ENCODE measurements at places on chromosomes 12 and 14. TPM values are rescaled to one million over a fixed set of nuclear protein-coding genes. Genes with fewer than 3 reads are reported as not detected.

DNA sequence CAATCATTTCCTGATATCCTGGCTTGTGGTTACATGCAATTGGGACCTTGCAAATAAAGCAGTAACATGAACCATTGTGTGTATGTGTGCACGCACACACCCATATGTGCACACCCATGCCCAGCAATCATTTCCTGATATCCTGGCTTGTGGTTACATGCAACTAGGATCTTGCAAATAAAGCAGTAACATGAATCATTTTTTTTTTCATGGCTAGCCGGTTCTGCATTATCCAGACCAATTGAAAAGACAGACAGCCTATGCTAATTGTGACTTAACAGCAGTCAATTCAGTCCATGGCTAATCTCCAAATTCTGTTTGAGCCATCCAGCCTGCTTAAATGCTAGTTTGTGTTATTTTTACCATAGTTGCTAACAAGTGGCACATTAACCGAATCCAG is 134.3 kb downstream of the TTC7B start:
- no peaks in the 10 kb centered on the region for H3K36me3 ChIP-seq
- H3K4me1 ChIP-seq, result peaks cover 7% of the 10 kb centered on the region
- no peak for DNase-seq
- H3K27ac ChIP-seq, result no peak overlapping the region
- H3K27me3 ChIP-seq, result no peaks in the 10 kb centered on the region

- H3K4me3 ChIP-seq, result no peak overlapping the region
- no peak for DNase-seq
- no peaks in the 10 kb centered on the region for H3K27me3 ChIP-seq
- no peak overlapping the region for H3K27ac ChIP-seq
- no peaks in the 10 kb centered on the region for H3K36me3 ChIP-seq
Measured at GRCh38 chr12:24482044-24482443, 466.9 kb downstream of the BCAT1 start.

GRCh38 chr14:72607386-72608130 is 286.3 kb downstream of the DPF3 start:
- H3K27me3 ChIP-seq, result no peaks in the 10 kb centered on the region
- no peak overlapping the region for H3K4me3 ChIP-seq
- no peaks in the 10 kb centered on the region for H3K36me3 ChIP-seq
- no peak overlapping the region for H3K27ac ChIP-seq
- H3K4me1 ChIP-seq, result no peaks in the 10 kb centered on the region

DNA sequence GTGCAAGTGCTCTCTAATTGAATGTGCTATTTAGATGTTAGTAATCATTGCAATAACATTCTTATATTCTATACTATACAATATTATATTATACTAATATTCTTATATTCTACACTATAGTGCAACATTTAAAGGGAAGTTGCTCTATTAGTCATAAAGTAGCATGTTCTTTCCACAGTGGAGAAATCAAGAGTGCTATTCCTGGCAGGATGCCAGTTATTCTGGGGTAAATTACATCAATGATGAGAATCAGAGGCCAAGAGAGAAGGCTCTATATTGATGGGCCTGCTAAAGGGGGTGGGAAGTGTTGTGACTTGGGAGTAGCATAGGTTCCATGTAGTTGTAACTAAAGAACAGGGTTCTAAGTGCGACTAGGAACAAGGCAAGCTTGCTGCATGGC is 121.5 kb downstream of the SLC15A5 start:
- no peak for DNase-seq
- no peaks in the 10 kb centered on the region for H3K36me3 ChIP-seq
- H3K4me3 ChIP-seq, result no peak overlapping the region
- H3K27me3 ChIP-seq, result no peaks in the 10 kb centered on the region
- H3K4me1 ChIP-seq, result no peaks in the 10 kb centered on the region

DNA sequence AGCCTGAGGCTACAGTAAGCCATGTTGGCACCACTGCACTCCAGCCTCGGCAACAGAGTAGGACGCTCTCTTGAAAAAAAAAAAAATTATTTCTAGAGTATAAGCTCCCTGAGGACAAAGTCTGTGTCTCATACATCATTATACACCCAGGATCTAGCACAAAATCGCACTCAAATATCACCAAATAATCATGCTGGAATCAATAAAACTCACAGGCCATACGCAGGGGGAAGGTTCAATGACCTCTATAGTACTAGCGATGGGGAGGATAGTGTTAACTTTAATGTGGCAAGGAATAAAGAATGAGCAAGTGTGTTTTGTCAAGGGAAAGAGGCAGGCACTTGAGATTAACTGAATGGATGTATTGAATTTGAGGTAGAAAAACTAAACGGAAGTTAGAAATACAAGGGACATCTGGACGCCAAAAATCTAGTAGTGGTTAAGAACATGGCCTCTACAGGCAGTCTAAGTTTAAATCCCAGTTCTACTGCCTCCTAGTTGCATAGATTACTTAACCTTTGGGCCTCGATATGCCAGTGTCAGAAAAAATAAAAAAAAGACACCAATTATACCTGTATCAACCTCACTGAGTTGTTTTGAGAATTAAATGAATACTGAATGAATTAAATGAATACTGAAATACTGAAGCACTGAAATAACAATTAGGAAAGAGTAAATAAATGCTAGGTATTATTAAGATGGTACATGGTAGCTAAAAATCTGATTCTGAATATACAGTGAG is 4.4 kb upstream of the AP4S1 start:
- no peak overlapping the region for H3K4me3 ChIP-seq
- no peak overlapping the region for H3K27ac ChIP-seq
- peaks cover 23% of the 10 kb centered on the region for H3K4me1 ChIP-seq
- DNase-seq, result no peak

GRCh38 chr14:74492776-74493342 is at the start of gene NPC2:
Gene NPC2 (minus strand): TSS chr14:74493305. CDS start chr14:74493274, 31 bp downstream.
- no peaks in the 10 kb centered on the region for H3K36me3 ChIP-seq
- no peak for DNase-seq
- peak within 1 kb of the TSS; percentile 74 for H3K4me3 ChIP-seq
- no peaks in the 10 kb centered on the region for H3K27me3 ChIP-seq
- H3K4me1 ChIP-seq, result peaks cover 62% of the 10 kb centered on the region
- peak within 1 kb of the TSS; percentile 99 for H3K27ac ChIP-seq

GRCh38 chr12:15599266-15600037 is 189.7 kb downstream of the EPS8 start:
- H3K27me3 ChIP-seq, result no peaks in the 10 kb centered on the region
- H3K4me1 ChIP-seq, result peaks cover 23% of the 10 kb centered on the region
- no peak overlapping the region for H3K4me3 ChIP-seq
- peak; percentile 52 for DNase-seq
- no peaks in the 10 kb centered on the region for H3K36me3 ChIP-seq
- H3K27ac ChIP-seq, result no peak overlapping the region

GRCh38 chr12:130632642-130633041 is 83.5 kb downstream of the RIMBP2 start:
- DNase-seq, result no peak
- H3K27me3 ChIP-seq, result no peaks in the 10 kb centered on the region
- H3K36me3 ChIP-seq, result no peaks in the 10 kb centered on the region
- H3K4me1 ChIP-seq, result no peaks in the 10 kb centered on the region

GRCh38 chr14:99698642-99699041 is 14.5 kb downstream of the CYP46A1 start:
- H3K4me3 ChIP-seq, result no peak overlapping the region
- no peaks in the 10 kb centered on the region for H3K36me3 ChIP-seq
- H3K27me3 ChIP-seq, result no peaks in the 10 kb centered on the region
- no peak overlapping the region for H3K27ac ChIP-seq
- H3K4me1 ChIP-seq, result no peaks in the 10 kb centered on the region
- no peak for DNase-seq

DNA sequence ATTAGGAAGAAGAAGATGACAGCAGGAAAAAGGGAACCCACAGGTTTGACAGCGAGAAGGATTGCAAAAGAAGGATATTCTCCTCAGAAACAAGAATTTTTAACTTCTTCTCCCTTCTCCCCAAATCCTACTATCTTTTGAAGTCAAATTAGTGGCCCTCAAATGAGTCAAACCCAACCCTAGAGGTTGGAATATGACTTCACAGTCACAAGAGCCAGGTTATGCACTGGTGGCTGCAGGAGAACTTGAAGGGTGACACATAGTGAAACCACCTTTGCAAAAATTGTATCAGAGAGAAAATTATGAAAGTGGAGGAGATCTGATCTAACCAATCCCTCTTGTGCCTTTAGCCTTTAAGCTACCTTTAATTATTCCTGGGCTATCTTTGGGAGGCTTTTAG is 386.2 kb upstream of the CCDC196 start:
- H3K4me3 ChIP-seq, result no peak overlapping the region
- no peaks in the 10 kb centered on the region for H3K27me3 ChIP-seq
- H3K4me1 ChIP-seq, result no peaks in the 10 kb centered on the region
- no peak overlapping the region for H3K27ac ChIP-seq
- no peaks in the 10 kb centered on the region for H3K36me3 ChIP-seq

GRCh38 chr14:73153272-73153671 is 17.0 kb downstream of the PSEN1 start:
- H3K4me3 ChIP-seq, result no peak overlapping the region
- H3K36me3 ChIP-seq, result peaks cover 35% of the 10 kb centered on the region
- no peak overlapping the region for H3K27ac ChIP-seq
- DNase-seq, result no peak
- H3K27me3 ChIP-seq, result no peaks in the 10 kb centered on the region
- H3K4me1 ChIP-seq, result no peaks in the 10 kb centered on the region

GRCh38 chr14:68879321-68879781 is 86.5 kb upstream of the ZFP36L1 start:
- no peak overlapping the region for H3K27ac ChIP-seq
- peak; percentile 37 for DNase-seq
- no peaks in the 10 kb centered on the region for H3K27me3 ChIP-seq
- no peak overlapping the region for H3K4me3 ChIP-seq

- H3K27me3 ChIP-seq, result no peaks in the 10 kb centered on the region
- H3K4me3 ChIP-seq, result no peak overlapping the region
- H3K27ac ChIP-seq, result no peak overlapping the region
- H3K4me1 ChIP-seq, result no peaks in the 10 kb centered on the region
- DNase-seq, result no peak
- H3K36me3 ChIP-seq, result no peaks in the 10 kb centered on the region
Measured at GRCh38 chr12:31224768-31225448, 101.0 kb downstream of the SINHCAF start.

DNA sequence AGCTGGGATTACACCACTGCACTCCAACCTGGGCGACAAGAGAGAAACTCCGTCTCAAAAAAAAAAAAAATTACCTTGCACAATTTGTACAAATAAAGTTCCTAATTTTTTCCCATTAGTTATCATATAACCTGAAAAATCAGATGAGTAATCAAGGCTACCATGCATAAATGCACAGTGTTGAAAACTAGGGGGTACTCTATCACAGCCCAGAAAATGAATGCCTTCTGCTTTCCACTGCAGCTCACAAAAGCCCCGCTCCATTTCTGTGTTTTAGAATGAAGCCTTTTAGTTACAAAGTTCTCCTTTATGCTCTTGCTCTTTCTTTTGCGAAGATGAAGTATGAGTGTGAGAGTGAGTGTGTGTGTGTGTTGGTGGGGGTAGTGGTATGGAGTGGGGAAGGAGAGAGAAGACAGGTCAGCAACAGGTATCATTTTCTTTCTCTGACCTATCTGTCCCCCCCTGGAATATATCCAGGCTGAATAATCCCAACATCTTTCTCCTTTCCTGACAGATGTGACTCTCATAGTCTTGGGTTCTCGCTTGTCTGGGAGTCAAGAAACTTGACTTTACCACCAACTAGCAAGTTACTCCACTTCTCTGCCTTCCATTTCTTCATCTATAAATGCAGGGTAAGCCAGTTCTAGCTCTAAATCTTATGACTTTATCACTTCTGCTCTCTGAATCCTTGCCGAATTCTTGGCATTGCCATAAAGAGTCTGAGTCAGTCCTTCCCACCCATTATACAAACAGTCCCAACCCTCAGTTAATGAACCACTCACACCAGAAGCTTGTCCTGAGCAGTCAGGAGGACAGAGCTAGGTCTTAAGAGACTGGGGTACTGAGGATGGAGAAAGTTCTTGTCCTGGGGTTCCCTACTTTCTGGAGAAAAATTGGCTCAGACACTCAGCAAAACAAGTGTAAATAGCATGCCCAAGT is 16.1 kb downstream of the BIN2 start:
- H3K27ac ChIP-seq, result no peak overlapping the region
- no peak for DNase-seq
- no peaks in the 10 kb centered on the region for H3K4me1 ChIP-seq
- no peak overlapping the region for H3K4me3 ChIP-seq
- H3K27me3 ChIP-seq, result no peaks in the 10 kb centered on the region

- H3K27me3 ChIP-seq, result no peaks in the 10 kb centered on the region
- no peak overlapping the region for H3K4me3 ChIP-seq
- no peak for DNase-seq
- no peaks in the 10 kb centered on the region for H3K4me1 ChIP-seq
- no peak overlapping the region for H3K27ac ChIP-seq
- H3K36me3 ChIP-seq, result no peaks in the 10 kb centered on the region
Measured at GRCh38 chr14:94213021-94213420, 38.9 kb downstream of the PPP4R4 start.

DNA sequence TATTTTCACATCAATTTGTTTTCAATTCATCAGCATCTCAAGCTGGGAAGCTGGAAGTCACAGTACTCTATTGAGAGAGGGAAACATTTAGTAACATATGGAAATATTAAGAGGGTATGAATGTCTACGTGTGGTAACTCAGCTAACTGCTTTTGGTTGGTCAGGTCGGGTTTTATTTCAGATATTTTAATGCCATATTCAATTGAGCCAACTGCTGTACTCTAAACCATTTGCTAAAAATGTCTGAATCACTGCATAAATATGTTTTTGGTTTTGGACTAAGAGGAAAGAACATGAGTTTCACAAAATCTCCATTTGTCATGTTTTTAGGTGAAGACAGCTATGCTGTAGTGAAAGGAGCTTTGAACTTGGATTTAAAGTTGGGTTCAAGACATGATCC is 18.9 kb upstream of the PPFIBP1 start:
- no peaks in the 10 kb centered on the region for H3K27me3 ChIP-seq
- no peaks in the 10 kb centered on the region for H3K4me1 ChIP-seq
- no peak for DNase-seq
- no peak overlapping the region for H3K27ac ChIP-seq
- H3K4me3 ChIP-seq, result no peak overlapping the region
- H3K36me3 ChIP-seq, result no peaks in the 10 kb centered on the region

GRCh38 chr12:85733984-85734383 is 102.2 kb downstream of the RASSF9 start:
- no peaks in the 10 kb centered on the region for H3K36me3 ChIP-seq
- H3K4me3 ChIP-seq, result no peak overlapping the region
- no peak for DNase-seq
- no peaks in the 10 kb centered on the region for H3K27me3 ChIP-seq

- H3K27ac ChIP-seq, result peak overlapping the region; percentile 27
- H3K4me3 ChIP-seq, result no peak overlapping the region
- no peaks in the 10 kb centered on the region for H3K36me3 ChIP-seq
- DNase-seq, result no peak
- no peaks in the 10 kb centered on the region for H3K27me3 ChIP-seq
- H3K4me1 ChIP-seq, result peaks cover 46% of the 10 kb centered on the region
Measured at GRCh38 chr14:68399971-68400370, 392.9 kb downstream of the ZFP36L1 start.

- DNase-seq, result no peak
- no peaks in the 10 kb centered on the region for H3K27me3 ChIP-seq
Measured at GRCh38 chr12:65634626-65635331, 189.5 kb upstream of the HMGA2 start.

Gene SMIM41
- 19.4 TPM for total RNA-seq

Gene TMEM63C
- total RNA-seq, result 8.3 TPM

Gene GPR135
- total RNA-seq, result 1.7 TPM

Gene HCAR2
- total RNA-seq, result 26.5 TPM

Gene PTPRO
- 15.2 TPM for total RNA-seq

Gene CCDC60
- total RNA-seq, result 0.76 TPM

Gene ENDOU
- 2.1 TPM for total RNA-seq

Gene ADAMTS20
- not detected for total RNA-seq

Gene SLC25A21
- not detected for total RNA-seq

Gene NTN4
- total RNA-seq, result 93.9 TPM

Gene LRRC10
- not detected for total RNA-seq
